ENCODE measurements at places on chromosomes 7 and 10.

GRCh38 chr7:50685135-50686065, 97.3 kb downstream of the GRB10 start:
- no peak for DNase-seq

DNA sequence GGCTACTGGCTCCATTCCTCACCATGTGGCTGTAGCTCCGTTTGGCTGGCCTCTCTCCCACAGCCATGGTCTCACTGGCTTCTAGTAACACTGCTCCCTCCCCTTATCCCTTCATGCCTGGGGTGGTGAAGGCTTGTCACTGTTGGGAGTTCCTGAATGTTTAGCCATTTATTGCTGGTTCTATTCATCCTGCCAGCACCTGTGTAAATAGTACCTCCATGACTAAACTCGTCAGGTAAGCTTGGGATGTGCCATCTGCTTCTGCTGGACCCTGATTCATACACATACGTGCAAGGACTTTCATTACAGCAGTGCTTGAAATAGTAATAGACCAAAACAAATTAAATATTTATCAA, 61.6 kb downstream of the CCDC71L start:
- no peak for DNase-seq

GRCh38 chr10:88932539-88933256, 19.9 kb downstream of the ACTA2 start:
- DNase-seq: peak; percentile 69

GRCh38 chr10:34397324-34397723, 417.8 kb downstream of the PARD3 start:
- no peak for DNase-seq

GRCh38 chr7:74344132-74344496, 54.9 kb downstream of the CLIP2 start:
- peak; percentile 37 for DNase-seq
